ENCODE measurements at places on chromosomes 4 and X.

- no peak for DNase-seq
These were observed 194.1 kb downstream of the PTTG2 start for GRCh38 chr4:38154252-38154651.

DNA sequence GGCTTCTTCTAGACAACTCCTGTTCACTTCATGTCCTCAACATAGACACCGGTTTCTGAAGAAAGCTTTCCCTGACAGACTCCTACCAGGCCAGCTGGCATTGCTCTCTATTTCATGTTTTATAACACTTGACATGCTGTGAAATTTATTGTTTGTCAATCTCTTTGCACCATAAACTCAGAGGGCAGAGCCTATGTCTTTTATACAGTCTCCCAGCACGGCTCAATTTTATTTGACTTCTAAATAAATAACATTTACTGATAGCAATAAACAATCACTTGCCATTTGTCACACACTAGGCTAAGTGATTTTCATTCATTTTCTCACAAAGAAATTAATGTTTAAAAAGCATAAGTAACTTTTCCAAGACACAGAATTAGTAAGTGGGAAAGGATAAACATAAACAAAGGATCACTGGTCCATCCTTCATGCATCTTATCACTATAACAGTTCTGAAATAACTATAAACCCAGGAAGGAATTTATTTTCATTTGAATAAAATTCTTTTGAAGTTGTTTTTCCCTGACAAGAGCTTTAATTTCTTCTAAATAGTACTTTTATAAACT is 577.6 kb downstream of the TECRL start:
- DNase-seq = no peak

DNA sequence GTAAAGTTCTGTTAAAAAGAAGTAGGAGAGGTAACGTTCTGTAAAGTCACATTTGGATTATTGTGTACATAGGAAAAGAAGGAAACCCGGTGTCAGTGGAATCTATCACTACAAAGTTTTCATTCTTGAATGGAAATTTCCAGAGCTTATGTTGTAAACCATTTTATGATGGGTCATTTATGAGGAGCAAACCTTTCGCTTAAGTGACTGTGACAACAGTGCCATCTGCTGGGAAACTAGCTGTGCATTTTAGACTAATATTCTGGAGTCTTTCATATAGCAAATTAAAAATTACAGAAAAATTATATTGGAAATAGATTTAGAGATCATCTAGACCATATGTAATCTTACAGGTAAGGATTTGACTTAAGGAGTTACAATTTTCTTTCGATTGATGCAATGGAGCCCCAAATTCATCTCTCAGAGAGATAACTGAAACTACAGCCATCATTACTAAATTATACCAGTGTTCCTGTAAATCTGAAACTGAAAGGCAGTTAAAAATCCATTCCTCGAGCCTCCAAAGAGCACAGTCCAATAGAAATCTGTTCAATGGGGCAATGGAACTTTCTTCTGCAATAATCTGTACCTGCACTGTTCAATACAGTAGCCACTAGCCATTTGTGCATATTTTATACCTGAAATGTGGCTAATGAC is 26.9 kb downstream of the ASB9 start:
- DNase-seq = peak; percentile 45

DNA sequence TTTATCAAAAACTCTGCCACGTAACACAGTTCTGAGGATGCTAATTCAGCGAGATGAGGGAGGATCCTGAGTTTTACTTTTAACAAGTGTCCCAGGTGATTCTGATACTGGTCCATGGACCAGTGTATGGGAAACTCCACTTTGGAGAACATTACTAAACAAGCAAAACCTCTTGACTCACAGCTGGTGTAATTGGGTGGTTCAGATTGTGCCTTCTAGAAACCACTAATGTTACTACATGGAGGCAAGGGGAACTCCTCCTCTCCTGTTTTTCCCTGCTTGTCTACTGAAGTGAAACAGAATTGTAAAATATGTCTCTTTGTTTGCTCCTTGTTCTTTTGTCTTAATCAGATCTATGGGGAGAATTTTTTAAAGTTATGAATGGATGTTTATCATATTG is 62.6 kb downstream of the FRAS1 start:
- DNase-seq = no peak

- DNase-seq = no peak
These were observed 57.3 kb downstream of the ABCG2 start for GRCh38 chr4:88101165-88101564.

DNA sequence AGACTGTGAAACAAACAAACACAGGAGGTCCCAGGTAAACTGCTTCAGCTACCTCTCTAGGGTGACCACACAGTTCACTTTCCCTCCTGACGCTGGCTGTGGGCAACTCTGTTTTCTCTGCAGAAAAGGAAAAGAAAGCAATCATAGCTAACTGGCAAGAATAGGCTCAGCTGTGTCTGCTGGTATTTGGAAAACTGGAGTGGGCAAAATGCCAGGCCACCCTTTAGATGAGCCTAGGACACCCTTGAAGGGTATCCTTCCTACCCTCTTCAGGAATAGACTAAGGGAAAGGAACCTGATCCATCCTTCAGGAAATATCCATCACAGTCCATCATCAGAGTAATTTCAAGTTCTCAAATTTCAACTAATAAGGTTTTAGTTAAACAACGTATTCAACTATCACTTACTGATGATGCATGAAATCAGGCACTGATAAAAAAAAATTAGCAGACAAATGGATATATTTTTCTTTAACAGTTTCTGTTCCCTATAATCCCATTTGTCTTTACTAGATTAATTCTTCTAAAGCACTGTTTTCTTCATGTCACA is 60.9 kb downstream of the CAMK2D start:
- DNase-seq = no peak
